Iris pigment epithelial cell (primary cell): ENCODE measurements at places on chromosomes 1 and 21.
A peak's percentile ranks its signal among the peaks of the same experiment; 100 is the strongest.

- DNase-seq: no peak
Measured at GRCh38 chr1:98268316-98268715, 347.5 kb upstream of the DPYD start.

DNA sequence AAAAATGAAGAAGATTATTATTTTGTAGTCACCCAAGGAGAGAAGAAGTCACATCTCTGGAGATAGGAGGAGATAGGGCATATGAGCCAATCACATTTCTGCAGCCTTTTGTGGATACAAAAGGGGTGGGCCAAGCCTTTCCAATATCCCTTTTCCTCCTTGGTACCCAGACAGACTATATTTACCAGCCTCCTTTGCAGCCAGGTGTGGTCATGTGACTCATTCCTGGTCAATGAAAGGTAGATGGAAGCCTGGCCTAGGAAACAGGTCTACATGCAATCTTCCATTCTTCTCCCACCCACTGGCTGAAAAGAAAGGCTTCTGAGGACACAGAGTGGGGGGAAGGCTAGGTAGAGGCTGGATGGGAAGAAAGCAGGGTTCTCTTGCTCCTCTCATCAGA, 58.1 kb upstream of the ERG start:
- no peak for DNase-seq

DNA sequence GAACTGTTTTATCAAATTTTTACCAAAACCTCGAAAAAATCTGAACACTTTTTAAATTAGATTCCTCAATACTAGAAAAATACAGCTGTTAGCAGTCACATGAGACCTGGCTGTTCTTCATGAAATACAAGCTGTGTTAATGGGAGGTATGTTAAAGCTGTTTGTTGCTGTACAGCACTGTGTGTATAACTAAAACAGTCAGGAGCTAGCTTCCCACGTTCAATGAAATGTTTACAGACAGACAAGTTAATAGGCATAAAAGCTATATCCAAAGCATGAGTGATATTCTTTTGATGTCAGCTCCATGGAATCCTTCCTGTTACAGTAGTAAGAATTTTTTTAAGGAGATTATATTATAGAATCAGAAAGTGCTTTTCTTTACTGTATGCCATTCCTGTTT, 223.2 kb upstream of the FOXD3 start:
- DNase-seq: no peak

GRCh38 chr21:46119637-46120271, 21.8 kb downstream of the COL6A2 start:
- no peak for DNase-seq

DNA sequence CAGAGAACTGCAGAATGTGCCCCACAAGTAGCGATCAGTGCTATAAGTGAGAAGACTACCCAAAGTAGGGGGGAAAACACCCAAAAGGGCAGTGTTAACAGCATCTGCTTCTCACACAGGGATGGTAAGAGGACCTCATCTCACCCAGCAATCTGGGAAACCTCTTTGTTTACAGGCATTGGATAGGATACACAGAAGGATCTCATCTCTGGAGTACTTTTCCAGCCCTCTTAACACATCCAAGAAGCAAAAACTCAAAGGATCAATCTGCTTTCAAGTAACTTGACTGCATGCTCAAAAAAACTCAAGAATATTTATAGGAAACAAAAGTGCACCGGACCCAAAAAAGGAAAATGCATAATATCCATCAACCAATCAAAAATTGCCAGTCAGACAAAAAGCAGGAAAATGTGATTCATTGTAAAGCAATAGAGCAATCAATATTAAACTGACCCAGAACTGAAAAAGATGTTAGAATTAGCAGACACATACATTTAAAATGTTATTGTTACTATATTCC, 311.0 kb upstream of the CXADR start:
- DNase-seq: no peak

DNA sequence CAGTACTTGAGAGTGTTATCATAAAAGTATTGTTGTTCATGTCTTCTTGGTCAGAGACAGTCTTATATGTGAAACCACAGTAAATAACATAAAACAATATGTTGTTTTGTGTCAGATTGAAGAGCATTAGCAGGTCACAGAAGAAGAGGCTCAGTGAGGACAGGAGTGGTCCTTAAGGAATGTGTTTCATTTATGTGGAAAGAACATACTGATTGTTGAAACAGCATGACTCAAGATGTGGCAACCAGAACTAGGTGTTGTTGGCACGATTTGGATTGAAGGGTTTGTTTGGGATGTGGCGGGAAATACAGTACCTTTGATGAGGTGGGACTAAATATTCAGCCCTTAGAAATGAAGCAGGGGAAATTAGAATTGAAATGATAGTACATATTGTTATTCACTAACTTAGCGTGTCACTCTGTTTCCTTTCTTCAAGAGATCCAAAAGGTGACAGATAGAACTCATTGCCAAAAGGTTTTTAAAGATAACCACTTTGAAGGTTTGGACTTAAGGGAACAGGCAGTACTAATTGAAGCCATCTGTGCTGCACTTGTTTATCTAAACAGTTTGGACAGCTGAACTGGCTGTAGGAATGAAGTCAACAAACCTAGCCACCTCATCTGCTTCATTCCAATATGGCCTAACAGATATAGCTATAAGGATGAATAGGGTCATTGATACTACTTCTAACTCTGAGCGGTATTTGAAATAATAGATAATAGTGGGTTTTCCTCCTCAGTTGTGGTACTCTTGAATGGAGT, 14.4 kb downstream of the RALGPS2 start:
- peak; percentile 63 for DNase-seq

DNA sequence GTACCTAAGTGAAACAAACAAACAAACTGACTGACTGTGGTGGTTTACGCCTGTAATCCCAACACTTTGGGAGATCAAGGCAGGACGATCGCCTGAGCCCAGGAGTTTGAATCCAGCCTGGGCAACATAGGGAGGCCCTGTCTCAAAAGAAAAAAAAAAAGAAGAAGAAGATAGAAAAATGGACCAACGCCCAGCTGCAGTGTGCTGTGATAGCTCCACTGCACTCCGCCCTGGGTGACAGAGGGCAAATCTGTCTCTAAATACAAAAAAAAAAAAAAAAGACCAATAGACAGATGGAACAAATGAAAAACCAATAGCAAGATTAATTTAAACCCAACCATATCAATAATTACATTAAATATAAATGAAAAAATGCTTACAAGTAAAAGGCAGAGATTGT, 13.9 kb downstream of the AKR7A3 start:
- DNase-seq: no peak

GRCh38 chr1:61173118-61173517, 90.8 kb downstream of the NFIA start:
- DNase-seq: no peak
